ENCODE measurements at places on chromosomes 4 and X. TPM values are rescaled to one million over a fixed set of nuclear protein-coding genes. Genes with fewer than 3 reads are reported as not detected.

GRCh38 chr4:41887821-41888686 is 47.2 kb upstream of the TMEM33 start:
- no peak overlapping the region for H3K27ac ChIP-seq
- H3K27me3 ChIP-seq, result peaks cover 6% of the 10 kb centered on the region
- no peaks in the 10 kb centered on the region for H3K36me3 ChIP-seq
- H3K4me3 ChIP-seq, result no peak overlapping the region
- no peaks in the 10 kb centered on the region for H3K4me1 ChIP-seq
- peak; percentile 70 for DNase-seq

RAB40A gene
- 0.18 TPM for total RNA-seq

- H3K36me3 ChIP-seq, result peaks cover 4% of the 10 kb centered on the region
- H3K4me1 ChIP-seq, result peaks cover 82% of the 10 kb centered on the region
- peak; percentile 95 for DNase-seq
- H3K27me3 ChIP-seq, result no peaks in the 10 kb centered on the region
- H3K4me3 ChIP-seq, result peak overlapping the region; percentile 46
- peak overlapping the region; percentile 66 for H3K27ac ChIP-seq
Observed at GRCh38 chr4:38675146-38676121, 11.4 kb downstream of the KLF3 start.

DNA sequence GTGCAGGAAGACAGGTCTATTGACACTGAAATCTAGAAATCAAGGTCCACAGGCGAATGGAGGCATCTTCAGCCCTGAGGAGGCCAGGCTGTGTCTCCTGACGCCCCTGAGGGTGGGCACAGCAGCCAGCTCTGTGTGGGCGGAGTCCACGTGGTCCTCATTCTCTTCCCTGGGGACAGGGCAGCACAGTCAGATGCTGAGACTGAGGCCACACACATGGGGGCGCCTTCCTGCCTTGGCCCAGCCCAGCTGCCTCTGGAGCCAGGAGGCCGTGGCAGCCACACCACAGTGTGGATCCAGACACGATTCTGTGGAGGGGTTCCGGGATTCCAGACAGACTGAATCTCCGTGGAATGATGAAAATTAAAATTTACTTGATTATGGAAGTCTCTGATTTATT is 20.8 kb downstream of the FGFR3 start:
- H3K27me3 ChIP-seq, result no peaks in the 10 kb centered on the region
- no peak overlapping the region for H3K27ac ChIP-seq
- H3K36me3 ChIP-seq, result peaks cover 4% of the 10 kb centered on the region
- no peaks in the 10 kb centered on the region for H3K4me1 ChIP-seq
- H3K4me3 ChIP-seq, result no peak overlapping the region

- H3K36me3 ChIP-seq, result no peaks in the 10 kb centered on the region
- H3K4me3 ChIP-seq, result no peak overlapping the region
- H3K27me3 ChIP-seq, result no peaks in the 10 kb centered on the region
- no peaks in the 10 kb centered on the region for H3K4me1 ChIP-seq
- H3K27ac ChIP-seq, result no peak overlapping the region
Observed at GRCh38 chr4:20268028-20268427, 16.3 kb downstream of the SLIT2 start.

DNA sequence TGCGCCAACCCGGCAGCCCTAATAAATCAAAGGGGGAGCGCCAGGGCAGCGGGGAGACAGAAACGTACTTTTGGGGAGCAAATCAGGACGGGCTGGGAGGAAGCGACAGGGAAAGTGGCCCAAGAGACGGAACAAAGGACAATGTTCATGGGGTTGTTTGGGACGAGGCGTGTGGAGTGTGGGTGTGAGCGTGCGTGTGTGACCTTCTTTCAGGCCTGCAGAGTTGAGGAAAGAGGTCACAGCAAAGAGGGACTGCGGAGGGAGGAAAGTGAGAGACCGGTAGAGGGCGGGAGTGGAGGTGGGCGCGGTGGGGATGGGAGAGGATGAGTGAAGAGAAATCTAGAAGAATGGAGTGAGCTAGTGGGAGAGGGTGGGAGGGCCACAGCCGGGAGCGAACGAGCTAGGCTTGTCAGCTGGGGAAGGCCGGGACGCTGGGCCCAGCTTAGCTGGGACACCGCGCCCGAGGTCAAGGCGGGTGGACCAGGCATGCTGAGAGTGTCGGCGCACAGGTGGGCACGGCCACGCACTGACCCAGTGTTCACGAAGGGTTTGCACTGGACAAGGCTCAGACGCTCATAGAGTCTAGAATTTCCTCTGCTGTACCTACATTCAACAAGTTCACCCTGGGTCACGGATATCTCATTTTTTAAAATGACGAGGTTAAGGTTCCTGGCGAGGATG is 14.7 kb upstream of the PITX2 start:
- no peak for DNase-seq
- H3K36me3 ChIP-seq, result no peaks in the 10 kb centered on the region
- H3K4me1 ChIP-seq, result no peaks in the 10 kb centered on the region
- H3K4me3 ChIP-seq, result no peak overlapping the region
- peaks cover 84% of the 10 kb centered on the region for H3K27me3 ChIP-seq

DNA sequence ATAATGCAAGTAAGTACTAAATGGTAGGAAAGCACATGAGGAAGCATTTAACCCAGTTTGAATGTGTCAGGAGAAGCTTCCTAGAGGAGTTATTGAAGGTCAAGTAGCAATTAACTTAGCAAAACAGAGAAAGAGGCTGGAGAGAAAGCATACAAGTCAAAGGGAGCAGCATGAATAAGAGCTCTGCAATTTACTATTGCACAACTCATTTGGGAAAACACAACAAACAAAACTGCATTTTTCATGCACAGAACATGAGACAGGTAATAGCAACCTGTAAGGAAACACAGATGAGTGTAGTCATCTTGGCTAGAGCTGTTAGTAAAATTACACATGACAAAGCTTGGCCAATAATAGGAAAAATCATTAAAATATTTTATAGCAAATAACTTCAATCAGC is 538.1 kb downstream of the PPP4R3C start:
- no peaks in the 10 kb centered on the region for H3K36me3 ChIP-seq
- no peak overlapping the region for H3K27ac ChIP-seq
- no peaks in the 10 kb centered on the region for H3K27me3 ChIP-seq
- H3K4me3 ChIP-seq, result no peak overlapping the region
- no peak for DNase-seq
- H3K4me1 ChIP-seq, result no peaks in the 10 kb centered on the region

DNA sequence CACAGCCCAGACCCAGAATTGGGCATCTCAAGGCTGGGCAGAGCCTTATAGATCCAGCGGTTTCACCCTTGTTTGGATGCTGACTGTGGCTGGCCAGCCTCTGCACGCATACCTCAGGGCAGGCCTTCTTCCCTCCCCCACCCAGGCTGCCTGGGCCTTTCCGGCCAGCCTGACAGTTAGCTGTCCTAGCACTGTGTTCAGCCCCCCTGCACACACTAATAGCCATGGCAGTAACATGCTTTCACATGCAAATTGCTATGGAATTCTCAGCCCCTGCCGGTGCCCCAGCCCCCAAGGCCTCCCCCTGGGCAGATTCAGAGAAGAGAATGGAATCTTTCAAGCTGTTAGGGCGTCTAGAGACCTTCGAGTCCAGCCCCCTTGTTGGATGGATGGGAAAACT is 17.7 kb downstream of the EFNB1 start:
- no peak for DNase-seq
- no peaks in the 10 kb centered on the region for H3K27me3 ChIP-seq
- no peak overlapping the region for H3K27ac ChIP-seq
- no peaks in the 10 kb centered on the region for H3K4me1 ChIP-seq

DNA sequence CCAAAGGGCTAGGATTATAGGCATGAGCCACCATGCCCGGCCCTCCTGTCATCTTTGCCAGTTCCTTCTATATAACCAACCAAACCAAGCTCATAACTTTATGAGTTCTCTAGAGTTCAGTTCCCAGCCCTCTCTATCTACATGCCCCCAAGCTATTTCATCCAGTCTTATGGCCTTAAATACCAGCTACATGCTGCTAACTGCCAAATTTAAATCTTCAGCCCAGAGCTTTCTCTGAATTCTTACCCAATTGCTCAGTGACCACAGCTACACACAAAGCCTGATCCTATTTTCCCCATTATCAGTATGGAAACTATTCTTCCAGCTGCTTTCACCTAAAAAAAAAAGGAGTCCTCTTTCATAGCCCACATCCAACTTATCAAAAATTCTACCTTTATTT is 23.1 kb downstream of the TMEM184C start:
- H3K27ac ChIP-seq, result no peak overlapping the region
- peaks cover 26% of the 10 kb centered on the region for H3K4me1 ChIP-seq
- no peak overlapping the region for H3K4me3 ChIP-seq
- H3K27me3 ChIP-seq, result no peaks in the 10 kb centered on the region
- no peak for DNase-seq

- no peak overlapping the region for H3K27ac ChIP-seq
- peaks cover 3% of the 10 kb centered on the region for H3K27me3 ChIP-seq
- peak overlapping the region; percentile 75 for H3K4me3 ChIP-seq
- H3K36me3 ChIP-seq, result no peaks in the 10 kb centered on the region
- H3K4me1 ChIP-seq, result peaks cover 38% of the 10 kb centered on the region
Observed at GRCh38 chrX:46573892-46574773, 568 bp downstream of the CHST7 start.
